Kidney tubule cell (primary cell): ENCODE measurements at places on chromosomes 2 and 18.

DNA sequence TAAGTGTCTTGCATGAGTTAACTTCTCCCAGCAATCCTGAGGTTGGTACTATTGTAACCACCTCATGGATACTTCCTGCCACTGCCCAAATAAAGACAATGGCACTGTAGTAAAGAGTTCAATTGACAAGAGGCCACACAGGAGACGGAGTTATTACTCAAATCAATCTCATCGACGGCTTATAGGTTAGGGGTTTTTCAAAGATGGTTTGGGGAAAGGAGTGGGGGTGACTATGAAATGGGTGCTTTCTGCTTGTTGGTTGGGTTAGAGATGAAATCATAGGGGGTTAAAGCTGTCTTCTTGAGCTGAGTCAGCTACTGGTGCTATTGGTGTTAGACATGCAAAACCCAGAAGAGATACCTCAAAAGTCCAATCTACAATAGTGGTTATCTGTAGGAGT, 1258.0 kb upstream of the ZEB2 start:
- DNase-seq, result peak; percentile 13

DNA sequence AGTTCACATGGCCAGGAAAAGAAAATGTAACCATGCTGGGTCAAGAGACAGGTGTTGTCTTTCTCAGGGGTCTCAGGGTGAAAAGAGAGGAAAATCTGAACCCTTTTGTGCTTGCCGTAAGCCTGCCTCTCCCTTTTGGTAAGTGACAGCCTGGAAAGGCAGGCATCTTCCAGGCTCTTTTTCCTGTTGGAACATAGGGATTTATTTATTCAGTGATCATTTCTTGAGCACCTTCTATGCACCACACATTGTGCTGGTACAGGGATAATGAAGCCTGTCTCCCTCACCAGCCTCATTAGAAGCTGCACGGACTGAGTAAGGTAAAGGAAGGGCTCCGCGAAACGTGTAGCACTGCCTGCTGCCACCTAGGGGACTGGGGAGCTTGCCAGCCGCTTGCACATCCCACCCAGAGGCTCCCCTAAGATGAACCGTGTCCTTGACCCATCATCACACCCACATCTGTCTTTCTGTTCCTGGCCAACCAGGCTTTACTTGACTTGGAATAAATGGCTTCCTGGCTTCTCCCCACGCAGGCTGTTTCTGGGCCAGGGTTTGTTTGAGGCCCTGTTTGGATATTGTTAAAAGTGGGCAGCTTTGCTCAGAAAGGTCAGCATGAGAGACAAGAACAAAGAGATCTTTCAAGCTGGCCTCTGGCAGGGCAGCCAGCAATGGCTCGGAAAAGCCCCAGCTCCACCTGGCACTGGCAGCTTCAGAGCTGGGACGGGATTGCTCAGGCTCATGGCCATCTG, 73.3 kb upstream of the MCFD2 start:
- DNase-seq, result no peak

- DNase-seq, result no peak
These were observed 98.9 kb downstream of the CSRNP3 start for GRCh38 chr2:165568361-165568760.

GRCh38 chr2:11539317-11540147, 5.7 kb downstream of the GREB1 start:
- DNase-seq, result no peak

DNA sequence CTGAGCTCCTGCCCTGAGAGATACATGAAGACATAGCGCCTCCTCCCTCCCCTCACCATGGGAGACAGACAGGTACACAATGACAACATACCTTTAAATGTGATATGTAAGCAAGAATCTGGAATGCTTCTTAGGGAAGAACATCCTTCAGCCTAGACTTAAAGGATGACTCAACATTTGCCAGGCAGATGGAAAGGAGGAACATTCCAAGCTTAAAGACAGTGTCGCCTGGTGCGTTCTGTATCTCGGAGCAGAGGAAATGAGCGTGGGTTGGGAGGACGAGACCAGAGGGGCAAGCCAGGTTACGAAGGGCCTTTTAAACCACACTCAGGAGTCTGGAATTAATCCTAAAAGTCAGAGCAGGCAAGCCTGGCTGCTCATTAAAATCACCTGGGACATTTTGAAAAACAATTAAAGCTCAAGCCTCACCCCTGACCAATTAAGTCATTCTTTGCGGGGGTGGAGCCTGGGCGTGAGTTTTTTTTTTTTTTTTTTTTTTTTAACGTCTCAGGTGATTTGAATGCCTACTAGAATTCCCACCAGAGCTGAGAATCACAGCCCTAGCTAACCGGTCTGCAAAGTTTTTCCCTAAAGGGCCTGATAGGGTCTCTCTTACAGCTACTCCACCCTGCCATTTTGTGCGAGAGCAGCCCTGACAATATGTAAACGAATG, 131.2 kb upstream of the SEC11C start:
- DNase-seq, result peak; percentile 96

DNA sequence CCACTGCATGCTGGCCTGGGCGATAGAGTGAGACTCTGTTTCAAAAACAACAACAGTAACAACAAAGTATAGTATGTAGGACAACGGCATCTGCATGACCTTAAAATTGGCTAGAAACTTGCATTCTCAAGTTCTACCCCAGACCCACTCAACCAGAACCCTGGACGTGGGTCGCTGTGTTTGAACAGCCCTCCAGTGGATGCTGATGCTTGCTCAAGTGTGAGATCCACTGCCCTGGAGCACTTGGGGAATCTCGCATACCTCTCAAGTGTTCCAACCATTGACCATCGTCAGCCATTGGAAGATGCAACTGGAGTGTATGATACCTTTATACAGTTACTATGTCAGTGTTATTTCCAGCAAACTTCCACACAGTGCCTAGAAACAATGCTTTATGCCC, 435.9 kb downstream of the DCDC2C start:
- DNase-seq, result peak; percentile 6

- DNase-seq, result no peak
These were observed 33.9 kb upstream of the BMP10 start for GRCh38 chr2:68905116-68905515.

DNA sequence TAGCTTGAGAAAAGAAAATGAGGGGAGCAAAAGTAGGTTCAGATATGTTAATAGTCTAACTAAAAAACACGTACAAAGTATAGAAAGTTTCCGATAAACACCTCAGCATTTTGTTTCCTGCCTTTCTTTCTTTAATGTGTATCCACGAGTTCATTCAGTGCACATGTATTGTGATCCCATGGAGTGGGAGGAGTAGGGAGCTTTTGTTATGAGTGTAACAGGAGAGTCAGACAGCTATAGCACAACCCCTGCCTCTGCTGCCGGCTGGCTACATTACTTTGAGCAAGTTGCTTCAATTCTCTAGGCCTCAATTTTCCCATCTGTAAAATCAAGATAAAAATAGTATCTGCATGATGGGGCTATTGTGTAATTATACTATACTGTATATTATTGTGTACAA, 249.2 kb upstream of the FIGN start:
- DNase-seq, result no peak

DNA sequence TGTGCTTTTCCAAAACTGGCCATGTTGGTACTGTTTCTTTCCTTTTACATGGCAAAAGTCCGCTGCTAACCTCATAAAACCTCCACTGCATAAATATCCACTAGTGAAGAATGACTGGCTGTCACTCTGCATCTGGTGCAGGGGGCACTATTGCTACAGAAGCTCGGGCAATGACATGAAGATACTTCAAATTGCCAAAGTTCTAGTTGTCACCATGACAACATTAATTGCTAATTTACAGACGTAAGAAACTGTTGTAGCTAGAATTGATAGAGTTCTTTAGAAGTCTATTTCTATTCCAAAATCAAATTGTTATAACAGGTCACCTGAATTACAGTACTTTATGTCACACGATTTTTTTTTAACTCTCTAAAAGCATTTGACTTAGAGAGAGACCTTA, 845 bp downstream of the CFAP210 start:
- DNase-seq, result peak; percentile 3

- no peak for DNase-seq
These were observed 834 bp downstream of the ZNF638 start for GRCh38 chr2:71332435-71332796.

DNA sequence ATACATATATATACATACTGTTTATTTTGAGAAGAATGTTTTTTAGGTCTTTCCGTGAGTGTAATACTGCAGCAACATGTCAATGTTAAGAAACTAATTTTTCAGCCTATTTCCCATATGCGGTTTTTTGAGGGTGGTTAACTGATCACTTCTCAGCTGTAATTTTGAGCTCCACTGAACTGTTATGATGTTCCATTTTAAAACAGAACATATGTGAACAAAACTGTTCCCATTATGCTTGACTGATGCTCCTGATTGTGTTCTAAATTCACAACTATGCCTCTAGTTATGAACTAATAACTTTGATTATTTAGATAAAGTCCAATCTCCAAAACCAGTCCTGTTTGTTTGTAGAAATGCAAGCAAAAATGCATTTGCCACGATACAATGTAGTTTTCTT, 511.2 kb upstream of the FSIP2 start:
- DNase-seq, result no peak

DNA sequence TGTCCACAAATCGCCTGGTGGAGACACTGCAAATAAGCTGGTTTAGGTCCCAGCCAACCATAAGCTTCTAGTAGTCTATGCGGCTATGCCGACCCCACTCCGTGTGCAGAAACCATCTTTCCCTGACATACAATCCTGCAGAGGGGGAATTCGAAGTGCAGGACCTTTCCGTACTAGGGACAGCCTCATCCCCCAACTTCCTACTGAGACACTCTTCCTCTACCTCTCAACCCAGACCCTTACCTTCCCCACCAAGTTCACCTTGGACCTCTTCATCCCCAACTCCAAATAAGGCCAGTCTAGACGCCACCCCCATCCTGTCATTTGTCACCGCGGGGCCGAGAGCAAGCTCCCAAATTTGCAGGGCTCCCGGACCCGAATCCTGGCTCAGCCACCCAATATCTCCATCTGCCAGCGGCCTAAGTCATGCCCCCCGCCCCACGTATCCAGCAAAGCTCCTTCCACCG, 496 bp downstream of the SUCLG1 start:
- no peak for DNase-seq
